ENCODE measurements at places on chromosomes 13 and 19.
A peak's percentile ranks its signal among the peaks of the same experiment; 100 is the strongest.

DNA sequence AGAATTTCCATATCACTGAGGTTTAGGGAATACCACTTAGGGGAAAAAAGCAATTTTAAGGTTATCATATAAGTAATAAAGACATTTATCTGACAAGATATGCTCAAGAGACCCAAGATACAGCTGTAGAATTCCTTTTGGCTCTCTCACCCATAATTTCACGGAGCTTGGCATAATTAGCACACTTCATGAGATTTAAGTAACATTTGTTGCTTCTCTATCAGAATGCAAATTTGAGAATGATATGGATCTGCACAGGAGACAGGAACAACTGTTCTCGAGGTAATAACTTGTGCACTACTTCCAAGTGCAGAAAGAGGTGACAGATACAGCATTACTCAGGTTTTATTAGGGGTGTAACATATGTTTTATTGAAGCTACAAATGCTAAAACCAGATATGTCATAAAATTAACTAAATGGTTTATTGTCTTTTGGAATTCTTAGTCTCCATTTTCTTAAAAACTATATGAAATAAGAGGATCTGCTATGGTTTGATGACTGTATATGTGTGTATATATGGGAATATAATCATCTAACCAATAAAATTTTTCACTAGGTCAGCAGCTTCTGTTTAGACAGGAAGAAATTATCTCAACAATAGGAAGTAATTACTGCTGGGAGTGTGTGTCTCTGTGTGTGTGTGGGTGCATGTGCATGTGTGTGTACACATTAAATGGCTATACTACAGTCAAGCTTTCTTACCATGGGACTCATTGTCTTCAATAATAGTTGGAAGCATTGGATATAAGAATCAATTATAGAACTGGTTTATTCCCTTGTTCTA lies 401.3 kb downstream of the PCDH17 start:
- no peak for DNase-seq

GRCh38 chr13:29508876-29509252 lies 86.6 kb downstream of the SLC7A1 start:
- no peak for DNase-seq

DNA sequence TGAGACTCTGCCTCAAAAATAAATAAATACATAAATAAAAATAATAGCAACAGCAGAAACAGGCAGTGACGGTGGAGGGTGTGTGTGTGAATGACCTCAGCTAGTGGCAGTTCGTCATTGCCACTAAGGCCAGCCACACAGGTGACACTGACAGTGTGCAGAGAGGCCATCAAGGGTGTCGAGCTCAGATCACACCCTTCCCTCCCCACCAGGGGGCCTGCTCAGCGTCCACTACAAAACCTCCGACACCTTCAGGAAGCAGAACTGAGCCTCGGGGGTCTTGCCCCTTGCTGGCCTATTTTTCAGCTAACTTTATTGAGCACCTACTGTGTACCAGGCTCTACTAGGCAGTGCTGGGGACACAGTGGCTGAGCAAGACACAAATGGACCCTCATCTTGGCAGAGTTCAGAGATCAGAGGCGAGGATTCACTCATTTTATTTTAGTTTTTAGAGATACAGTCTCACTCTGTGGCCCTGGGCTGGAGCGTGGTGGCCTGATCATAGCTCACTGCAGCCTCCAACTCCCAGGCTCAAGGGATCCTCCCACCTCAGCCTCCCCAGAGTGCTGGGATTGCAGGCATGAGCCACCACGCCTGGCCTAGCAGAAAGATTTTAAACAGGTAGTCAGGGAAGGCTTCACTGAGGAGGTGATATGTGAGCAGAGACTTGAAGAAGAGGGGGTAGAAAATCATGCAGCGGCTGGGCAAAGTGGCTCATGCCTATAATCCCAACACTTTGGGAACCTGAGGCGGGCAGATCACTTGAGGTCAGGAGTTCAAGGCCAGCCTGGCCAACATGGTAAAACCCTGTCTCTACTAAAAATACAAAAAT lies 30.3 kb upstream of the SEMA6B start:
- no peak for DNase-seq

DNA sequence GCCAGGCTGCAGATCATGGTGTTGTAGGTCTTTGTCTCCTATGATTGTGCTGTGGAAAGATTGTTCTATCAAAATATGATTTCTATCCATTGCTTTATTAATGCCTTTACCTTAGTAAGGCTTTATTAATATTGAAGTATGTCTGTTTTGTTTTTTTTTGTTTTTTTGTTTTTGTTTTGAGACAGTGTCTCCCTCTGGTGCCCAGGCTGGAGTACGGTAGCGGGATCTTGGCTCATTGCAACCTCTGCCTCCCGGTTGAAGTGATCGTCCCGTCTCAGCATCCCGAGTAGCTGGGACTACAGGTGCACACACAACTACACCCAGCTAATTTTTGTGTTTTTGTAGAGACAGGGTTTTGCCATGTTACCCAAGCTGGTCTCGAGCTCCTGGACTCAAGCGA lies 7.7 kb downstream of the IRGC start:
- DNase-seq, result no peak

DNA sequence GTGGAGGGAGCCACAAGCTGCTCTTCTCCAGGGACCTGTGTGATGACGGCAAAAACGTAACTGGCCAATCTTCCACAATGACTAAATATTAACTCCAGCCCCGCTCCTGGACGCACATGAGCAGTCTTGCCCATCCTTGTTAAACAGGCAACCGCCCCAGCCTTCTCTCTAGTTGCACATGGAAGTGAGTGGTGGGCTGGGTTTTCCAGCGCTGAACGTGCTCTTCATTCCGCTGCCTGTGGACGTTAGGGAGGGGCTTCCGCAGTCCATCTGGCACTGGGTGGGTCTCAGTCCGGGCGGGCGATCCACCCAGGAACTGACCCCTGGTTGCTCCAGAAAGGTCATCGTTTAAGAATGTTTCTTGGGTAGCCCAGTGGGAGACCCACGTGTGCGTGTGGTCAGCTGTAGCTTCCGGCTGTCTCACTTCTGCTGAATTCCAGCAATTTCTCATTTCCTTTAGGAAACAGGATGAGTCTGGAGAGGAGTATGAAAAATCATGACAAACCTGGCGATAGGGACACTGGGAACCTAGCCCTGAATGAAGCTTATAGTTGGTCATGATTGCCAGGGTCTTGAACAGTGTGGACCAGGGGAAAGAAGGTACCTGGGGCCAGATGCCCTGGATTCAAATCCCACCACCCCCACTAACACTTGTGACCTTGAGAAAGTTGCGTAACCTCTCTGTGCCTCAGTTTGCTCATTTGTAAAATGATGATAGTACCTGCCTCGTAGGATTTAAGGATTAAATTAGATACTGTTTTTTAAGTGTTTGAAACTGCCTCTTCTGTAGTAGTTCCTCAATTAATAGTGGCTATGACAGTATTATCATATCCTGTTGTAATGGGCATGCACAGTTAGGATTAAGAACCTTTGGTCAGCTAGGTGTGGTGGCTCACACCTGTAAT lies 92.6 kb downstream of the SIPA1L3 start:
- peak; percentile 91 for DNase-seq

DNA sequence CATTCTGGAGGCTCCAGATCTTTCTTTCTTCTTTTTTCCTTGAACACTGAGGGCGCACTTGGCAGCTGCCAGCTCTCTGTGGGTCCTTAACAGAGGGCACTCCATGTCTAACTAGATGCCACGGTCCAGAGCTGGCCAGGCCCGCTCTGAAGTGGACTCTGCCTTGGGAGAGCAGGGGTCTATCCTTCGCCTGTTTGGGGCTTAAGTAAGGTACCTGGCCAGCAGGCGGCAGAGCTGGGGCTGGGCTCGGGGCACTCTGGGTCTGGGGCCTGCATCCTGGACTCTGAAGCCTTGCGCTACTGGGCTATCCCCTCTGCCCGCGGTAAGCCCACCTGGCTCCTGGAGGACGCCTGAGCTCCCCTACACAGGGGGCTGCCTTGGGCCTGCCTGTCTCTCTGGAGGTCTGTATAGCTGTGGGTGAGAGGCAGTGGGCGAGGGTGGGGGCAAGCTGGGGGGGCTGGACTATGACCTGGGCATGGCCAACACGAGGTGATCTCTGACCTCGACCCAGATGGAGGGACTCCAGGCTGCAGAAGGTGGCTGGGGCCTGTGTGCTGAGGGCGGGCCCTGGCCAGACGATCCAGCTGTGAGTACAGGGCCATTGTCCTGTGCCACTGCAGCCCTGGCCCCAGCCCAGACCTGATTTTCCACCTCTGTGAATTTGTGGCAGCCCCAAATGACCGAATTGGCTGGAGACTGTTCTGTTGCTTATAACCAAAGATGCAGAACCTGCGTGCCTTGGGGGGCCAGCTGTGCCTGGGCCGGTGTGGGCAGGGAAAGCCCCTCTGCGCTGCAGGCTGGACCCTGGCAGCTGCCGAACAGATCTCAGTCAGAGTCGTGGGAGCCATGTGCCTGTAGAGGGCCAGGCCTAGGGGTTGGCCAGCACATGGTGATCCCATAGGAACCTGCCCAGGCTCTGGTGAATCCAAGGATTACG lies 26.5 kb downstream of the CEBPG start:
- no peak for DNase-seq

DNA sequence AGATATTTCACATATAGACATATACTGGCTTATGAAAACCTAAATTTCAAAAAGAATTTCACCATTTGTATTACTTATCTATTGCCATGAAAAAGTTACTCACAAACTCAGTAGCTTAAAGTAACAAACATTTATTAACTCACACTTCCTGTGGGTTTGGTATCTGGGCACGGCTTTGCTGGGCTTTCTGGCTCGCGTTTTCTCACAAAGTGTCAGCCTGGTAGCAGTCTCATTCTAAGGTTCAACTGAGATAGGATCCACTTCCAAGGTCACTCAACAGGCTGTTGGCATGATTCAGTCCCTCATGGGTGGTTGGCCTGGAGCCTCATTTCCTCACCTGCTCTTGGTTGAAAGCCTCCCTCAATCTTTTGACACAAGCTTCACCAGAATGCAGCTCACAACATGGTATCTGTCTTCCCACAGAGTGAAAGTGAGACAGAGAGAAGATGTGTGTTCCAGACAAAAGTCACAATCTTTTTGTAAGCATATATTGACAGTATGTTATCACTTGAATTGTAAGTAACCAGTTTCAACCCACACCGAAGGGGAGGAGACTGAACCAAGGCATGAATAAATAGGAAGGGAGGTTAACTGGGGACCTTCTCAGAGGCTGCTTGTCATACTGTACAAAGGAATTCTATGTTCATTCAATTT lies 1065.8 kb upstream of the SPRY2 start:
- no peak for DNase-seq

DNA sequence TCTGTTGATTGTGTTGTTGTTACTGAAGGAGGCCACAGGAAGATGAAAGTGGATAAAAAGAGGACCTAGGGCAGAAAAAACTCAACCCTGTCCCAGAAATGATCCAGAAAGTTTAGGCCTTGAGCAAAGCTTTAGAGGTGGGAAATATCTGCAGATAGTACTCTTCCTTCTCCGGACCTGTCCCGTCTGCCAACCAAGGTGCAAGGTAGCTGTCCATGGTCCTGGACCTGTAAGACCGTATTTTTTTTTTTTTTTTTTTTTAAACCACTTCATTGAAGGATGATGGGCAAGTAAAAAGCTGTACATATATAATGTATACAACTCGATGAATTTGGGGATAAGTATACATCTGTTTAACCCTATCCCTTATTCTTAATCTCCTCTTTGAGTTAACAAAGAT lies 225.9 kb downstream of the OLFM4 start:
- peak; percentile 5 for DNase-seq

- no peak for DNase-seq
These were observed 11.4 kb downstream of the AKT2 start for GRCh38 chr19:40273469-40274360.

DNA sequence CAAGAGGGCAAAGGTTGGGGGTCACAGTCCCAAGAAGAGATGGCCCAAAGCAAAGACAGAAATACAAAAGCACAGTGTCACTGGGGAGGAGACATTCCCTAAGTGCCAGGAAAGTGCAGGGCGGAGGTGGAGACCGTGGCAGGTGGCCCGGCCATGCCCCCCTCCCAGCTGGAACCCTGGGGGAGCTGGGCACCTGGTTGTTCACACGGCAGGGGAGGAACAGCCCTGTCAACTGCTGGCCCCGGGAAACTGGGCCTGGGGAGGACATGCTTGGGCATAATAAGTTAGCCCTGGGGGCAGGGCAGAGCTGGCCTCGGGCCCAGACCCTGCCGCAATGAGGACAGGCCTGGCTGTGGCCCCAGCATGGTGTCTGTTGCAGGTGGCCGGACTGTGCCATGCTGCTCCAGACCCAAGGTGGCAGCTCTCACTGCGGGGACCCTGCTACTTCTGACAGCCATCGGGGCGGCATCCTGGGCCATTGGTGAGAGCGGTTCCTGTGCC lies 7.4 kb downstream of the HPN start:
- DNase-seq, result no peak

DNA sequence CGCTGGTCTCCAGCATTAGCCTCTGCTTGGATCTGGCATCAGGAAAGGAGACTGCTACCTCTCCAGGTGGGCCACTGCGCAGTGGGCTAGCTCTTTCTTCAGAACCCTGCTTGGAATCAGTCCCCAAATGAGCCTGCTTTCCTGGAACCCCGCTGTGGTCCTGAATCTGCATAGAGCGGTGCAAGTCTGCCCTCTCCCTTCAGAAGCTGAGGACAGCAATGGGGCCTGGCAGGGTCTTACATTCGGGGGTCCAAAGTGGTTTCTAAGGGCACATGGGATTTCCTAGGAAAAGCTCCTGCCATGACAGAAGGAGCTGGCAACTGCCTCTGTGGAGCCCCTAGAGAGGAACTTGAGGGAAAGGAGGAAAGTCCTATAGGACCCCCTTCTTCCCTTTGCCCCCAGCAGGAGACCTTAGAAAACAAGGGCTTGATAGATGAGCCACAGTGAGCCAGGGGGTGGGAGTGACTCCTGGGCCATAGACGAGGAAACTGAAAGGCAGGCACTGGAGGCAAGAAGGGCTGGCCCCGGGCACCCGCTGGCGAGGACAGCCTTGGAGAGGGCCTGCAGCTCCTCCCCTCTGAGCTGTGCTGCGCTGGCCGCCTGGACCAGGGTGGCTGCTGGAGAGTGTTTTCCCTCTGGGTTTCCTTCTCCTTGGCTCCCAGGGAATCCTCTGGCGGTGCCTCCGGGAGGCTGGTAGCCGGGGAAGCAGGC lies 1.4 kb upstream of the VSTM2B start:
- no peak for DNase-seq

DNA sequence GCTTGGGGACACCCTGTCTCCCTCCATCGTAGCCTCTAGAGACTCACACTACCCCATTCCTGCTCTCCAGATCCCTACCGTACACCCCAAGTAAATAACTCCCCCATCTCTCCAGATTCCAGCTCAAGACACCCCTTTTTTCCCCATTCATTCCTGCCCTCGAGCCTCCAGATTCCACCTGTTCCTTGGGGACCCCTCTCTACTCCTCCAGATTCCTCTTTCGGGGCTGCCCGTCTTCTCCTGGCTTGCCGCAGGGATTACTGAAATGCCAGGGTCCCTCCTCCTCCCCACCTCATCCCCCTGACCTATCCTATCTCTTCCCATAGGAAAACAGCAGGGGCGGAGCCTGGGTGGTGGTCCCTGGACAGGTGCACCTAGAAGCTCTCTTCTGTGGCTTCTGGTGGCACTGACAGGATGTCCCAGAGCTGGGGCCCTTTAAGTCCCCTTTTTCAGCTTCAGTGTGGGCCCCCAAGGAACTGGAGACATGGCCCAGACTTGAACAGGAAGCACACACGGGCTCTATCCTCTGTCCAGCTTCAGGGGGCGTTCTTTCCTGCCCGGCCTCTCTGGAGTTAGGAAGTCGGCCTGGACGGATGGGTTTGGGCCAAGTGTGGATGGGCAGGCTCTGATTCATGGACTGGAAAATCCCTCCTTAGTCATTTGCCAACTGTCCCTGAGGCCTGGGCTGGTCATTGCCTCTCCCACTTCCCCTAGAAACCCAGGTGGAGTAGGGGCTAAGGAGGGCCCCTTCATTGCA lies 1.2 kb downstream of the ZSWIM4 start:
- DNase-seq, result peak; percentile 94
